ENCODE measurements at places on chromosomes 11 and 22.

- no peak for DNase-seq
Observed at GRCh38 chr11:2693271-2694261, 6.2 kb downstream of the KCNQ1OT1 start.

GRCh38 chr11:117220999-117221774, 10.7 kb downstream of the PCSK7 start:
- DNase-seq = no peak

DNA sequence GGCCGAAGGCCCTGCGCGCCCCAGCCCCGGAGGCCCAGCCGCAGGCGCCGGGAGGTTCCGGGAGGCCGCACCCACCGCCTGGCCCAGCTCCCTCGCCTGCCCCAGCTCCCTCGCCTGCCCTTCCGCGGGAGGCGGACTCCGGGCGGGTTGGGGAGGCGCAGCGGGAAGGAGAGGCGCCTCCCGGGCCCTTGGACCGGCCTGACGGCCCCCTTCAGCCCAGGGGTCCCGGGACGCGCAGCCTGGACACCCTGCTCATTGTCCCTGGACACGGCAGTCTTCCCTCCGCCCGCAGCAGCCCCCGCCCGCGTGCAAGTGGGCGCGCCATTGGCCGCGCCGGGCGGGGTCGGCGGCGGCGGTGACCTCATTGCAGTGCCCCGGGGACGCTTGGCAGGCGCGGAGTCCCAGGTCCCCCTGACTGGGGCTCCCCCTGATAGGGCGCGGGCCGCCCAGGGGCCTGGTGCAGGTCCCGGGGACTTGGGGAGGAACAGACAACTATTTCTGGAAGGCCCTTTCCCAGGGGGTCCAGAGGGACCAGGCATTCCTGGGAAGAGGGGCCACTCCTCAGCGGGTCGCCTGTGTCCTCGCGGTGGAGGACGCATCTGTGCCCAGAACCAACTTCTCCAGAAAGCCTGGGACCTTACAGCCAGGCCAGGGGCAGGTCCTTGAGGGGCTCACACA, 501 bp downstream of the CD151 start:
- DNase-seq = peak; percentile 69

GRCh38 chr11:2194877-2195755, 23.5 kb upstream of the TH start:
- peak; percentile 58 for DNase-seq

GRCh38 chr11:9249252-9249651, 15.9 kb downstream of the DENND5A start:
- DNase-seq = no peak

- DNase-seq = peak; percentile 92
Observed at GRCh38 chr11:2175659-2176058, 4.0 kb upstream of the TH start.

DNA sequence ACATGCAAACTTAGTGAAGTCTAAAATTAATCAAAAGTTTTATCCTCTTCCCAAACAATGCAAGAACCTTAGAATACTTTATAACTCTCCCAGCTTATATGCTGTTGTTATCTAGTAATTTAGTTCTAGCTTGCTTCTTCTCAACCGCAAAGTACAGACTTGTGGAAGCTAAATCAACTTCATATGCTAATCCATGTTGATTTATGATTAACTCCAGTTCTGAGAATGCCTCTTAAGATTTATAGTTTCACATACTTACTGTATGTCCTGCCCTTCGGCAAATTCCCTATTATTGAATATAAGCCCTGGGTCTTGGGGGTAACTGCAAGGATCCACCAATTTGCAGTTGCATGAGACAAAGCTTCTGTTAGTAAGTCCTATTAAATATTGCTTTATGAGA, 17.6 kb upstream of the SLC35F2 start:
- no peak for DNase-seq

DNA sequence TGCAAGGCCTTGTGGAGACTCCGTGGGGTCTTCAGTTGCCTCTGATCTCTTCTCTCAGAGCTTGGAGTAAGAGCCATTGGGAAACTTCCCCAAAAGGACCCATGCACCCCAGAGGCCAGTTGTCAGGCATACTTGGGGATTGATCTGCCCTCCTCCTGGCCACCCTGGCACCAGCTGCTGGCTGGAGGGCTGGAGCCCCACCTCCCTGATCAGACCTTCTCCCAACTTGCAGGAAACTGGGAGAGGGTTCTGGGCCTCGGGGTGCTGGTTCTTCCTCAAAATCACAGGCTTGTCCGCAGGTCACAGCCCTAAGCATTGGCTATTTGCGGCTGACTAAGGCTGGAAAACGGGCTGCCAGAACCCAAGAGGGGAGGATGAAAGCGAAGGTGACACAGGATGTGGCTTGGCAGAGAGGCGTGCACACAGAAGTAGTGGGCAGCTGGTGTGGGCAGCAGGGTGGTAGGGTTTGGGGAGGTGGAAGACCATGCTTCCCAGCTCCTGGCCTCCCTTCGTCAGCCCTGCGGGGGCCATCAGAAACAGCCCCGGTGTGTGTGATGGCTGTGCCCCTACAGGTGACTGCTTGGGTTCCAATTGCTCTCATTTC, 1.3 kb upstream of the DGKZ start:
- DNase-seq = no peak

DNA sequence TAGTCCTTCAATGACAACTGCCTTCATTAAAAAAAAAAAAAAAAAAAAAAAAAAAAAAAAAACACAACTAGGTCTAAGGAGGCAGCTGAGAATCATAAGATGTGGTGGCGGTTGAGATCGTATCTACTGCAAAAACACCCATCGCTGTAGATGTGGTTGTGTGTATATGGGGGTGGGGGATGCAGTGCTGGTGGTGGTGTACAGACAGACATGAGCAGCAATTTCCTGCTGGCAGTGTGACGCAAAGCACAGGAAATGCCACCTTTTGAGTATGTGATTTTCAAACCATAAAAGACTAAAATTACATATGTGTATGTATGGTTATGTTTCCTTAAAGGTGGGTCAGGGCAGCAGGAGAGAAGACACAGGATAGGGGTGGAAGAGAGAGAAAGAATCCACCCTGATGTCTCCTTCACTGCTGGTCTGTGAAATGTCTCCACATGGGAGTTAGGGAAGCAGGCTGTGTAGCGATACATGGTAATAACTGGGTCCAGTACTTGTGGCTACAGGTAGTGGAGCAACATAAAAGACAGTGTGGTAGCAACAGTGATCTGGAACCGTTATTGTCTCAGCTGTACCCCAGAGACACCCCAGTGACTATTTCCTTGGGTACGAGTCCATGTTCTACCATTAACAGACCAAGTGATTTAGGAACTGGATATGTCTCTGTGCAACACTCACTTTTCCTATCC, 57.9 kb downstream of the SYTL2 start:
- no peak for DNase-seq

DNA sequence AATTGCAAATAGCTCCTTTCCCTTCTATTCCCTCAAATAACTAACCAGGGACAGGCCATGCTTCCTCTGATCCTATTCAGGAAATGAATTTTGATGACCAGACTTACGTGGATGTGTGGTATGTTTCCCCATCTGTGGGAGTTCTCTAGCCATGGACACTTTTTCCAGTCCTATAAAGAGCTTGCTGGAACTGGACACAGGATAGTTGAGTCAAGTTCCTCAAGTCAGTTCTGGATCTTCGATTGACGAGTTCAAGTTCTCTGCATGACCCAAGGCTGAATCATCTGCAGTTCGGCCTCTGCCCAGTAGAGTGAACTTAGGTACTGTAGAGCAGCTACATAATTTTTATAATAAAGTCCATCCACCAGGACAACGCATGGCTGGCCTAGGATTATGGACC, 52.7 kb upstream of the CCND1 start:
- DNase-seq = peak; percentile 97

- no peak for DNase-seq
Observed at GRCh38 chr11:6225896-6226295, 8.5 kb downstream of the FHIP1B start.

- DNase-seq = peak; percentile 21
Observed at GRCh38 chr11:113249491-113249763, 65.0 kb upstream of the TTC12 start.

DNA sequence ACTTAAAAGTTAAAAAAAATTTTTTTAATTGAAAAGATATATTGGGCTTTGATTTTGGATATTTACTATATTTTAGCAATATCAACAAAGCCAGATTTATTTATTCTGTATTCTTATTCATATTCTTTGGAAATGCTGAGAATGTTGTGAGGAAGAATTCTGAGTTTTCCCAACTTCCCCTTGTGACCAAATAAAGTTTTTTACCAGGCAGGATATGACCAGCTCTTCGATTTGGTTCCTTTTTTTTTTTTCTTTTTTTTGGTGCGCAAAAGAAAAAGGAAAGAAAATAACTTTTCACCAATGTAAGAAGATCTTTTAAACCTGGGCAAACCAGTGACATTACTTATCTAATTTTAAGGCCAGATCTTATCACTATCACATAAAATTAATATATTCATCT, 12.9 kb downstream of the TCP11L1 start:
- no peak for DNase-seq

GRCh38 chr22:35154937-35155387, 89.0 kb downstream of the ISX start:
- peak; percentile 61 for DNase-seq

- DNase-seq = no peak
Observed at GRCh38 chr22:47219789-47220188, 457.3 kb downstream of the TBC1D22A start.

DNA sequence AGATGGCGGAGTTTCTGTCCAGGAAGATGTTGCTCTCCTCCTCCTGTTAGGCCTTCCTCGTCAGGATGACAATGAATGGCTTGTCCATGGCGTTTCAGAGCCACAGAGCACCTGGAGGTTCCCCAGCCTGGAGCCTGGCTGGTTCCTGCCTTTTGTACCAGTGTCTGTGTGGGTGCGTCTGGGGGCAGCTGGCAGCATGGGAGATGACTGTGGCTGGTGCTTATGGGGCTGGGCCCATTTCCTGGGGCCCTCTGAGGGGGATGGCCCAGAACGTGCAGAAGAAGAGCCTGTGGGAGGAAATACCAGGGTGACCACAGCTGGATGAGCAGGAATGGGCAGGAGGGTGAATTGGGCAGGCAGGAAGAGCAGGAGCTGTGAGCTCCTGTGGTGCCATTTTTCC, 6.7 kb downstream of the SLC37A2 start:
- DNase-seq = peak; percentile 57

DNA sequence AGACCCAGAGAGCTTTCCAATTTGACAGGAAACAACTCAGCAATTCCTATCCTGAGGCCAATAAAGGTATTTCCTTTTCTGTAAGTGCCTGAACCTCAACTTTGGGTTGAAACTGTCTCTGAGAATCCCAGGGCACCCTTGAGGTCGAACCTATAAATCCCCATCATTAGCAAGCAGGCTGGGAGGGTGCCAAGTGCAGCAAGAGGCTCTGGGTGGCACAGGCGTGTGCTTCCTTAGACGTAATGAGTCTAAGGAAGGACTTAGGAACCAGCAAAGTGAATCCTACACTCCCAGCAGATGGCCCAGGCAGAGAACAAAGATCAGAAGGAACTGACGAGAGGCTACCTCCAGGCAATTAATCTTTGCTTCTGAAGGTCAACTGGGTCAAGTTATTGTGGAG, 234.3 kb upstream of the NARS2 start:
- DNase-seq = no peak

GRCh38 chr11:66263231-66263630, 5.2 kb upstream of the RAB1B start:
- no peak for DNase-seq

DNA sequence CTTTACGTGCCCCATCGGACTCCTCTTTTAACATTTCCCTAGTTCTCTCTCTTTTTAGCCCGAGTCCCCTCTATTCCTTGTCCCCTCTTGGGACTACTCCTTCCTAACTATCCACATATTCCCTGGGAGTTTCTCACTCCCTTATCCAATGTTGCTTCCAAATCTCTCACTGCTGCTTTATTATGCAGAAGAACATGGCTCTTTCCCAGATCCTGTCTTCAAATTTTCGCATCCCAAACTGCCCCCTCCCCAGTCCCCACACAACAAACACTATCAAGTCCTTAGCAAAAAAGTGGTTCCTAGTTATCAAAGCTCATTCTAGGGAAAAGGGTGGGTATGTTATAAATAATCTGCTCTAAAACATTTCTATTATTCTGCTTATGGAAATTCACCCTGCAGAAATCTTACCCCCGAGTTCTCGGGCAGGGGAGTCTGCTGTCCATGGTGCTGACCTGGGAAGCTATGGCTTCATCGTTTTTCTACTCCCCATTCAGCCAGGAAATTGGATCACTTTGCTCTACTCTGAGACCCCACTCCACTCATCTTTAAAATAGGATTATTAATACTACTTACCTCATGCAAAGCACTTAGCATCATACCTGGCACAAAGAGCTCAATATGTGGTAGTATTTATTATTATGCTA, 393.5 kb downstream of the BUD13 start:
- peak; percentile 5 for DNase-seq

- peak; percentile 65 for DNase-seq
Observed at GRCh38 chr22:46367707-46368191, 32.2 kb downstream of the TRMU start.

DNA sequence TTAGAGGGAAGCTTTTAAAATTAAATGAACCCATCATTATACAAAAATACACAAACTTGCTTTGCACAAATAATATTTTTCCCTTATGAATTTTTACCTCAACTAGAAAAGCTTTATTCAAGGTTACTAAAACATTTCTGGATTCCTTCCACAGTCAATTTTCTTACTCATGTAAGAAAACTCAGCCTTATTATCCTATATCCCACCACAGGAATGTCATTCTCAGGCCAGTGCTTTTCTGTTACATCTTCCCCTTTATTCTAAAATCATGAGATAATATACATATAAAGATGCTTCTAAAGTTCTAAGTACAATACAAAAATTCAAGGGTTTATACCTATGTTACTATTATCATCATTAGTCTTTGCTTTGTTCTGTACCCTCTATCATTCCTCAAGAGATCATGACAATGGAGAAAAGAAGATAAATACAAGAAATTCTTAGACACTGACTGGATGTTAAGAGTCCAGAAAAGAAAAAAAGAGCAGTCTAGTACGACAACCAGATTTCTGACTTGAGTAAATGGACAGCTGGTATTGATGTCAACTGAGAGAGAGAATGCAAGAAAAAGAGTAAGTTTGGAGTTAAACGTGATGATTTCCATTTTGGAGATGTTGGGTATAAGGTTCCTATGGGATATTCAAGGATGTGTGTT, 60.3 kb downstream of the MTMR2 start:
- DNase-seq = peak; percentile 70

DNA sequence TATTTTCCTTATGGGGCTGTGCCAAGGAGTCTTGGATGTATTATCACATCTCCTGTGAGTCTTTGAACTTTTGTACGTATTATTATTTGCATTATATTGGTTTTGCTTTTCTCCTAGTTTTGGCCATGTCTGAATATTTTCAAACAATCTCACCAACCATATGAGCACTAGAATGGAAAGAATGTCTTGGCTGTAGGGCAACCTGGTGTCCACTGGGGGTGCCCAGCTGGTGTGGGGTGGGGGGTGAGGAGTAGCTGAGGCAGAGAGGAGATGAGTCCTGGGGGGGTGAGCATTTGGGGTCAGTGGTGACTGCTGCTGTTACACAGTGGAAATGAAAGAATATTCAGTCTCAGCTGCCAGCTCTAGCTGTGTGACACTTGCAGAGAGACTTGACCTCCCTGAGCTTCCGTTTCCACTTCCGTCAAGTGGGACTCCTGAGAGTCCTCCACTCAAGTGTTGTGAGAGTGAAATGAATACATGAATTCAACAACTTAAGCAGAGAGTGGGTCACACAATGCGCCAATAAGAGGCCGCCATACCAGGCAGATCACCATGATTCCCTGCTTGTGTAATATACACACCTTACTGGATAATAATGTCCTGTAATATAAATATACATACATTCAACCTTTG, 12.7 kb upstream of the PVALB start:
- DNase-seq = no peak
